CD4-positive, alpha-beta T cell treated with Interleukin-6 at 100 ng/mL for 8 hours (primary cell): ENCODE measurements at places on chromosomes 2 and 18.

GRCh38 chr2:7407001-7407400 lies 489.8 kb downstream of the RNF144A start:
- DNase-seq: no peak

- DNase-seq: no peak
These were observed 223.7 kb upstream of the SMAD7 start for GRCh38 chr18:49174478-49174877.

GRCh38 chr18:24373328-24373727 lies 24.3 kb downstream of the OSBPL1A start:
- no peak for DNase-seq

- no peak for DNase-seq
These were observed 254.1 kb downstream of the PRKCE start for GRCh38 chr2:45905632-45905958.

- no peak for DNase-seq
These were observed 13.9 kb upstream of the PAIP2B start for GRCh38 chr2:71240794-71241193.

DNA sequence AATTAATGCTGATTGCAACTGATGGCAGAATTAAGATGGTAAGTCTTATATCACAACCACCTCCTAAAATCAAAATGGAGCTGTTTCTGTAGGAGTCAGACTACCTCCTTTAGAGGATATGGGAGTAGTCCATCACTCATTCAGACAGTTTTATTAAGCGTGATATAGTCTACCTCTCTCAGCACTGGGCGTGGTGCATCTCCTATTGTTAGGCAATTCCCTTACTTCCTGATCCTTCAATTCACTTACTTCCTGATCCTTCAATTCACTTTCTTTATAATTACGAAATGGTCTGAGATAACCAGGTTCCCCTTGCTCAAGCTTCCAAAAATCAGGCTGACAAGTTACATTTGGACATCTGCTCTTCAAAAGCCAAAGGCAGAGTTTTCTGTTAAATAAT lies 31.9 kb downstream of the ATP8B1 start:
- DNase-seq: no peak

GRCh38 chr2:96913398-96914202 lies 43.7 kb upstream of the SEMA4C start:
- peak; percentile 76 for DNase-seq
